ENCODE measurements at places on chromosomes 2 and 18.

DNA sequence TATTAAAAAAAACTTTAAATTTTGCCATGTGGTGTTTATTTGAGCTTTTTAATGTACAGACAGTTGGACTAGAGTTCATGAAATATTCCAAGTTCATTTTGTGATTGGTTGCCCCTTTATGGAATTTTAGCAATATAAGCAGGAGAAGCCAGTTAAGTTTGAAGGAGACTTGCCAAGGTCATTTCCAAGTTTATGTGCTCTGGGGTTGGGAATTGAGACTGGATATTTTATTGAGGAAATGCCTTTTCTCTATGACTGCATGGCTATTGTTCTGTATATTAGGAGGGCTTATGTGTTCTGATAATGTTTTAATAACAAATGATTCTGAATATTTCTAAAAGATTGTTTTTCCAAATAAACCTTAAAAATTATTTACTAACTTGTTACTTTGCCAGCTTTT, 67.0 kb upstream of the TCF4 start:
- DNase-seq = no peak

DNA sequence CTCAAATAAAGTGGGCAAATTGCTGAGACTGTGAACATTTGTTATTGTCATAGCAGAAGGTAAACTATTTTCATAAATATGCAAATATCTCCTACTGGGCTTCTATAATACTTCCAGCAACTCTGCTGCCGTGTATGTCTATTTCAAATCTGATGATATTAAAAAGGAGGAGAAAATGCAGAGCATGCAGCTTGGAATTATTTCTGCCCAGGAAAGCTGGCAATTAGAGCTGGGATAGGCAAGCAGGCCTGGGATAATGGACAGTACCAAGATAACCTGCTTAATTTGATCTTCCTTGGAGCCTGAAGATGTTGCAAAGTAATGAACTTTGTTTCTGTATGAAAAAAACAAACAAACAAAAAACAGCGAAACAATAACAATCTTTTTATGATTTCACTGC, 72.8 kb downstream of the HNMT start:
- DNase-seq = no peak

GRCh38 chr18:54739476-54739875, 88.8 kb upstream of the RAB27B start:
- DNase-seq = no peak

GRCh38 chr2:225173909-225174308, 131.6 kb upstream of the DOCK10 start:
- no peak for DNase-seq

DNA sequence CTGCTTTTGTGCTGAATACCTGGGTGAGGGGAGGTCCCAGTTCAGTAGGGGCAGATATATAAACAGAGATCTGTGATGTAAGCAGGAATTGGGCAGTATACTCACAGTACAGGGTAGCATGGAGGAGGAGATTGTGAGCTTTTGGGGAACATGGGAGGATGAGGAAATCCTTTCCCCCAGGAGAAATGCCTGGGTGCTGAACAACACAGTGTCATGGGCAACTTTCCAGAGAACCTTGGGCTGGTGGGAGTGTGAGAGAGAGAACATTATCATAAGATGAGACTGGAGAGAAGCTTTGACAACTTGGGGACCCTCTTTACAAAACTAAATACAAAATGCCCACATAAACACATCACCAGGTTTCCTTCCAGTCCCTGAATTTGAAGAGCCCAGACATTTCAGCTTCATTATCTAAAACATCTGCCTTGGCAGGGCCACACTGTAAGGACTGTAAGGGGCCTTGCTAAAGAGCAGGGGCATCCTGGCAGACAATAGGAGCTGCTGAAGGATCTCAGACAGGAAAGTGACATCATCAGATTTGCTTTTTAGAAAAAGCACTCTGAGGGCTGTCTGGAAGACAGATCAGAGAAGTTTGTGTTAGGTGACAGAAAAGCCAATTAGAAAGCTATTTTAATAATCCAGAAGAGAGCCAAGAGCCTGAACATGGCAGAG, 303.1 kb upstream of the FBXO11 start:
- peak; percentile 12 for DNase-seq

DNA sequence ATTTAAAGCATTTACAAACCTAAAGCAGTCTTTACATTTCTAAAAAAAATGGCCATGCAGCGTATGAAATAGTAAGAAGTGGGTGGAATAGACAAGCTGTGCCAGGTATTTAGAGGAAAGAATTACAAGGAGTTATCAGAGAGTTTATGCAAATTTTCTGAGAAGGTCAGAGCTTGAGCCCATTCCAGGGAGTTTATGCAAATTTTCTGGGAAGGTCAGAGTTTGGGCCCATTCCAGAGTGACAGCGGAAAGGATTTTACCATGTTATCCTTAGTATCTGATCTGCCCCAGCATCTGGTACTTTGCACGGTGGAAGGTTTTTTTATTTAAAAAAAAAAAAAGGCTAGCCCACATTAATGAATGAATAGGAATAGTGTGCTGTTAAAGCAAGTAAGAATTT, 1.4 kb upstream of the DOK6 start:
- no peak for DNase-seq

- no peak for DNase-seq
These were observed 200.8 kb downstream of the PLCL1 start for GRCh38 chr2:198004921-198005829.

- DNase-seq = peak; percentile 36
These were observed 91.4 kb upstream of the CYRIA start for GRCh38 chr2:16756831-16757644.

GRCh38 chr18:23629444-23629946, 33.2 kb downstream of the ANKRD29 start:
- no peak for DNase-seq

- no peak for DNase-seq
These were observed 87.3 kb upstream of the CCDC141 start for GRCh38 chr2:179137200-179137759.

DNA sequence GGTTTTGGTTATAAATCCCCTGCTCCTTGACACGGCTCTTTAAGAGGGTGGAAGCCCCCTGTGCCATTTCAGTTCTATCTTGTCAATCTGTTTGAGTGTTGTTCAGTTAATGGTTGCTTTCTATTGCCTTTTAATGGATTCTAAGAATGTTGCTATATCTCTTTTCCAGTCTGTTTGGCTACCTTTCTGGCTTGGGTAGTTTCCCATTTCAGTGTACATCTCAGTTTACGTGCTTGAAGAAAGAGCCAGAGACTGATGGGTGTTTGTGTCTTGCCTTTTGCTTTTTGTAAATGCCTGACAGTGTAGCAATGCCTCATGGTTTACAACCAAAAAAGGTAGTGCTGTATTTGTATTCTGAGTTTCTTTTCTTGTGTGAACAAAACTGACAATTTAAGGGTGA, 45.3 kb downstream of the SPATS2L start:
- no peak for DNase-seq

GRCh38 chr2:119119999-119120756, 38.4 kb downstream of the C1QL2 start:
- no peak for DNase-seq

- no peak for DNase-seq
These were observed 20.6 kb downstream of the DUSP11 start for GRCh38 chr2:73759285-73759764.

DNA sequence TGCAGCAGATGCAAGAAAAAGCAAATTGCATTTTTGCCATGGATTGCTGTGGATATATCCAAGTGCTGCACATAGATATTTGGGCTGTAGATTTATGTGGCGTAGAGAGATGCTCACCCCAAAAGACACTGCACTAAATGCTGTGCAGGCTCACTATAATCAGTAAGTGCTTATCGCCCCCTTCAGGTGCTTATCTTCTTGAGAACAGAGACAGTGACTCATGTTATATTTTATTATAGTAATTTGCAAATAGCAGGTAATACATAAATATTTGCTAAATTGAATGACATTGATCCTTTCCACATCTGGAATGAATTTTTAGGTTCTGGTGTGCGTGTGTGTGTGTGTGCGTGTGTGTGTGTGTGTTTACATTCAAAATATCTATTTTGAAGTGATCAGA, 36.8 kb upstream of the PLEKHM3 start:
- no peak for DNase-seq

- DNase-seq = no peak
These were observed 413.6 kb downstream of the PTH2R start for GRCh38 chr2:208820014-208820688.

- no peak for DNase-seq
These were observed 148.4 kb upstream of the PXDN start for GRCh38 chr2:1892529-1893250.

DNA sequence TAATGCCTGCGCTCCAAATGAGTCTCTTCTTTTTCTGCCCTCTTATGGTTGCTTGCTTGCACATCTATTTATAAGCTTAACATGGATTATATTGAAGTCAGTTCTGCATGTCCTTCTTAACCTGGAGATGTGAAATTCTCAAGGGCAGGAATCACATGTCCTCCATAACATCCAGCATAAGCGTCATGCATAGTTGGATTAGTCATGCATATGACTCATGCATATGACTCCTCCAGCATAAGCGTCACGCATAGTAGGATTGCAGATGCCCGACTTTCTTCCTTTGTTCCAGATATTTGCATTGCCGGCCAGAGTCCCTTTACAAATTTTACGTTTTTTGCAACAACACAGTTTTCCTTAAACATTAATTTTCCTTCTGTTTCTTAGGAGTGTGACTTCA, 308.6 kb downstream of the TGIF1 start:
- DNase-seq = peak; percentile 36

- DNase-seq = no peak
These were observed 3.9 kb downstream of the NRP2 start for GRCh38 chr2:205686056-205686782.

DNA sequence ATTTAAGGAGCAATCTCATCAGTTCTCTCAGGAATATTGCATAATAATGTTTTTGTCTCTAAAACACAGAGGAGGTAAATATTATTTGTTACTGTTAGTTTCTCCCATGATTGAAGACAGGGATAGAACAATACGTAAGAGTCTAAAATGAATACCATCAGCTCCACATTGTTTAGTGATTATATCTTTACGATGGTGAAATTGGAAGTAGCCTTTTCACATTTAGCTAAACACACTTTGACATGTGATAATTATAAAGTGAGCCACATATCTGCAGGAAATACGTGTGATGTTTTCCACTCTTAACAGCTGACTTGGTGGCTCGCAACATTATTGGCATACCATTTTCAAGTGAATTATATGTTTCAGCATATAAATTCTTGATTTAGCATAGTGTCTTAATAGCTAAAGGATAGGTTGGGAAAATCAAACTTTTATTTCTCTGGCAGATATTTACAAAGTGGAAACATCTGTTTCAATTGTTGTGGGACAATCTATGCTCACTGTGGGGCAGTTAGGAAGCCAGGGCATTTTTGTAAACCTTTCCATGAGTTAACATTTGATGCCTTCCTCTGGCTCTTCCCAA, 208.1 kb upstream of the RASGRP3 start:
- no peak for DNase-seq

- no peak for DNase-seq
These were observed 482.7 kb upstream of the SYT4 start for GRCh38 chr18:43760010-43760409.

DNA sequence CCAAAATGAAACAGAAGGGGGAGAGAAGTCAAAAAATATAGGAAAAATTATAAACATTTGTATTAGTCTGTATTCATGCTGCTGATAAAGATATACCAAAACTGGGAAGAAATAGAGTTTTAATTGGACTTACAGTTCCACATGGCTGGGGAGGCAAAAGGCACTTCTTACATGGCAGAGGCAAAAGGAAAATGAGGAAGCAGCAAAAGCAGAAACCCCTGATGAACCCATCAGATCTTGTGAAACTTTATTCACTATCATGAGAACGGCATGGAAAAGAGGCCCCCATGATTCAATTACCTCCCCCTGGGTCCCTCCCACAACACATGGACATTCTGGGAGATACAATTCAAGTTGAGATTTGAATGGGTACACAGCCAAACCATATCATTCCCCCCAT, 79.1 kb downstream of the ZRANB3 start:
- DNase-seq = no peak

GRCh38 chr2:171762879-171763573, 75.8 kb downstream of the DYNC1I2 start:
- peak; percentile 23 for DNase-seq

- no peak for DNase-seq
These were observed 555.2 kb downstream of the DCDC2C start for GRCh38 chr2:4258563-4258962.

DNA sequence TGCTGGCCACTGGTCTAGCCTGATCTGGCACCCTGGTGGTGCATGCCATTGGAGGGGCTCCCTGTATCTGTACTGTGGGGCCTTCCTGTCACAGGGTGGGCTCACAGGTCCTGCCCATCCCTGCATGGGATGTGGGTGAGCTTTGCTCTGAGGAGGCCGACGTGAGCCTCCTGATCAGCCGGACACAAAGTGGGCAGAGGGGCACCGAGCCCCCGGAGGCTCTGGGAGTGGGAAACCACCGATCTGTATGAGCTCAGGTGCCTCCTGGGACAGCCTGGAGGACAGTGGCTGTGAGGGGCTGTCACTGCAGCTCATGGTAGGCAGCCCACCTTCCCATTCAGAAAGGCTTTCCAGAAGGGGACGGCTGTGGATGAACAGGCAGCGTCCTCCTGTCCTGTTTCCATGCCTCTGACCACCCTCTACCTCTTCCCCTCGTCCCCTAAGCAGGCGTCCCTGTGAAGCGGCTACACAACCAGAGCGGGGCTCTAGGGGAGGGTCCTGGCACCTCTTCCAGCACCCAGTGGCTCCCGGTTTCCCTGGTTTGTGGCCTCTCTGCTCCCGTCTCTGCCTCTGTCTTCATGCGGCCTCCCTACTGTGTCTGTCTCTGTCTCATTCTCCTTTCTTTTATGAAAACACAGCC, 112.5 kb upstream of the OTOS start:
- DNase-seq = no peak

DNA sequence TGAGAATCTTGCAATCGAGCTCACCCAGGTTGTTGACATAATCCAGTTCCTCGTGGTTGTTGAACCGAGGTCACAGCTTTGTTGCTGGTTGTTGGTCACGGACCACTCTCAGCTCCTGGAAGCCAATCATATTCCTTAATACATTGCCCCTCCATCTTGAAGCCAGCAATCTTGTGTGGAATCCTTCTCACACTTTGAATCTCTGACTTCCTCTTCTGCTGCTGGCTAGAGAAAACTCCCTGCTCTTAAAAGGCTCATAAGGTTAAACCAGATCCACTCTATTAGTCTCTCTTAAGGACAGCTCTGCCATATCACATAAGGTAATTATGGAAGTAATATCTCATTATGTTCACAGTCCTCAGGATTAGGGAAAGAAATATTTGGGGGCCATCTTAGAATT, 41.1 kb downstream of the SP140 start:
- DNase-seq = no peak

- DNase-seq = peak; percentile 42
These were observed 183.5 kb downstream of the ANTXR1 start for GRCh38 chr2:69196327-69197117.

- DNase-seq = no peak
These were observed at the start of gene CFAP65 for GRCh38 chr2:219041252-219041651. Gene CFAP65, minus strand, starts transcription at chr2:219041516. Its CDS starts 2,468 bp downstream, at chr2:219039048.

DNA sequence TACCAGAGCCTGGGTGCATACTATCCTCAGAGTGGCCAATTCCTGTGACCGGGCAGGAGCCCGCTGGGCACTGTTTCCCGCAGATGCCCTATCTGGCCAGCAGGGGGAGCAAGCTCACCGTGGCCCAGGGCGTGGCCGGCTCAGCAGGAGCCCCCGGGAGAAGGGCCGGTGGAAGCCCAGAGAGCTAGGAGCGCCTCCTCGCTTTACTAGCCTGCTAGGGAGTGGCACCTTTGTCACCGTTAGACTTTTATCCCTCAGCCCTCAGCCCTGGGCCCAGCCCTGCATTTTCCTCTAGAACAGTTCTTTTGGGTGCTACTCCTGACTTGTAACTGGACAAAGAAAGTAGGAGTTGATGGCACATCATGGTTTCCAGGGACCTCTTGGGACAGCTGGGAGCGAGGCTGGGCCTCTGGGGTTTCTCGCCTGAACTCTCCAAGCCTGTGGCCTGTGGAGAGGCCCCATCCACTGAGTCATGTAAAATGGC, 24.0 kb downstream of the TMEM177 start:
- peak; percentile 85 for DNase-seq

All from HTR-8/SVneo (cell line).